ENCODE measurements at places on chromosomes 11 and 22.
A peak's percentile ranks its signal among the peaks of the same experiment; 100 is the strongest.

DNA sequence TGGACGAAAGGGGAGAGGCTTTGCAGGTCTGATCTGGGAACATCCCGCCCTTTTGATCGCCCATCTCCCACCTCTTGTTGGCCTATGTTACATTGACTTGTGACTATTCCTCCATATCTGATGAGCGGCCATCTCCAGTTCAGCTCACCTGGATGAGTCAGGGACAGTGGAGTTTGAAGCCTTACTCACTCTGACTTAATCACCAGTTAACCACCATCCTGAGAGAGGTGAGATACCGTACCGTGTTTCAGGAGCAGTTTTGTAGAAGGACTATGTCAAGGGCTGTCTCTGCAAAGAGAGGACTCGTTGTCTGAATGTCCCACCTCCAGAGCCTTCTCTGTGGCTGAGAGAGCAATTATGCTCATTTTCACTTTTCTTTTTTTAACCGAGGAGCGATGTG lies 771.7 kb downstream of the NTM start:
- DNase-seq, result no peak

- no peak for DNase-seq
These were observed 8.3 kb downstream of the TRIM29 start for GRCh38 chr11:120129570-120129969.

DNA sequence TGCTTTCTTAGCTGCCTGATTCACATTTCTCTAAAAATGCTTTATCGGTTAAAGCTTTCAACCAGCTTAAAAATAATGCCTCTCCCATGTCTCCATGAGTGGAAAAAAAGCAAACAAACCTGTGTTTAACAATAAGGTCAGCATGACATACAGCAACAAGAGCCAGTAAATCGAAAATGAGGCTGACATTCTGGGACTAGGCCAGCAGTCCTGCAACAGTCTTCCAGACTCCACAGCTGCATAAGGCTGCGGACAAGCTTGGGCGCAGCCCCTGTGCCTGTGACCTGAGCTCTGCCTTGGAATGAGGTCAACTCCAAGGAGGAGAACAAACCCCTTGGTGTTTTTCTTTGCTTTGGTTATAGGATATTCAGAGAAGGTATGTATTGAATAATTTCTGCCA lies 95.5 kb downstream of the PGR start:
- no peak for DNase-seq

GRCh38 chr11:74179234-74180052 lies 8.4 kb downstream of the PPME1 start:
- peak; percentile 56 for DNase-seq

GRCh38 chr22:49323751-49324415 lies 503.8 kb downstream of the BRD1 start:
- no peak for DNase-seq

DNA sequence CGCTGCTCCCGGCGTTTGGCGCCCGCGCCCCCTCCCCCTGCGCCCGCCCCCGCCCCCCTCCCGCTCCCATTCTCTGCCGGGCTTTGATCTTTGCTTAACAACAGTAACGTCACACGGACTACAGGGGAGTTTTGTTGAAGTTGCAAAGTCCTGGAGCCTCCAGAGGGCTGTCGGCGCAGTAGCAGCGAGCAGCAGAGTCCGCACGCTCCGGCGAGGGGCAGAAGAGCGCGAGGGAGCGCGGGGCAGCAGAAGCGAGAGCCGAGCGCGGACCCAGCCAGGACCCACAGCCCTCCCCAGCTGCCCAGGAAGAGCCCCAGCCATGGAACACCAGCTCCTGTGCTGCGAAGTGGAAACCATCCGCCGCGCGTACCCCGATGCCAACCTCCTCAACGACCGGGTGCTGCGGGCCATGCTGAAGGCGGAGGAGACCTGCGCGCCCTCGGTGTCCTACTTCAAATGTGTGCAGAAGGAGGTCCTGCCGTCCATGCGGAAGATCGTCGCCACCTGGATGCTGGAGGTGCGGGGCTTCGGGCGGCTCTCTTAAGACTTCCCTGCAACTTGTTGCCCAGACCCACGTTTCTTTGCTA lies at the start of gene CCND1:
Gene CCND1 (plus strand): TSS at position 162 of the 587 bp plus-strand sequence. CDS start 158 bp downstream, at position 320.
- DNase-seq, result peak; percentile 76

GRCh38 chr11:122258446-122259194 lies 142.6 kb upstream of the BLID start:
- no peak for DNase-seq

Data from hematopoietic multipotent progenitor cell treated with erythropoietin and hydrocortisone succinate and interleukin-3 and kit ligand, for 8 days (in vitro differentiated cells).